ENCODE measurements at places on chromosomes 6 and 20. TPM values are rescaled to one million over a fixed set of nuclear protein-coding genes. Genes with fewer than 3 reads are reported as not detected.
A peak's percentile ranks its signal among the peaks of the same experiment; 100 is the strongest.

DNA sequence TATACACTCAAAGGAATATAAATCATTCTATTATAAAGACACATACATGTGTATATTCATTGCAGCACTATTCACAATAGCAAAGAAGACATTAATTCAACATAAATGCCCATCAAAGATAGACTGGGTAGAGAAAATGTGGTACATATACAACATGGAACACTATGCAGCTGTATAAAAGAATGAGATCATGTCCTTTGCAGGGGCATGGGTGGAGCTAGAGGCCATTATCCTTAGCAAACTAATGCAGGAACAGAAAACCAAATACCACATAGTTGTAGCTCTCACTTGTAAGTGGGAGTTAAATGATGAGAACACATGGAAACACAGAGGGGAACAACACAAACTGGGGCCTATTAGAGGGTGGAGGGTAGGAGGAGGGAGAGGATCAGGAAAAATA, 121.0 kb upstream of the LOC128125822 start:
- DNase-seq, result no peak

GRCh38 chr6:158211273-158212055, 43.3 kb downstream of the GTF2H5 start:
- peak; percentile 18 for DNase-seq

DNA sequence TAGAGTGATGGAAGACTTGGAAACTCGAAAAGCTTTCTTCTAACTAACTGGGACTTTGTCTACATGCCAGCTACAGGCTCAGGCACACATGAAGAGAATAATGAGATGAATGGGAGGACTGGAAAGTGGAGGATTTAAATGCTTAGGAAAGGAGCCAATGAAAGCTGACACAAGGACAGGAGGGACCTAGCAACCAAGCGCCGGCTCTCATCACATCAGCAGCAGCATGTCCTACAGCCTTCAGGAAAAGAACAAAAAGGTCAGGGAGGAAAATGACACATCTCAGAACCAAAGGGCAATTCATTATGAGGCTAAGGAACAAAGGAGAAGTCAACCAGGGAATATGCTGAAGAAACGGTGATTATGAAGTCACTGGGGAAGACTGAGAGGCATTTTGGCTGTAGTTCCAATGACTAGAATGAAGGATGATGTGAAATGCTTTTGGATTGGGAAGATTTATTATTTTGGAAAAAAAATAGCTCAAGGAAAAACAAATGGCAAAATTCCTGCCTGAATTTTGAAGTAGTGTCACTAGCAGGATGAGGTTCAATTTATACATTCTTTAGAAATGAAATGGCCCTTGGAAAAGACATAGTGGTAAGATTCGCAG, 5.7 kb downstream of the BACH2 start:
- no peak for DNase-seq

GRCh38 chr20:31861135-31861384, 9.3 kb downstream of the DUSP15 start:
- DNase-seq, result no peak

GRCh38 chr6:1123386-1124375, 188.2 kb upstream of the FOXQ1 start:
- no peak for DNase-seq

- DNase-seq, result no peak
Measured at GRCh38 chr20:53748176-53748575, 154.5 kb upstream of the ZNF217 start.

DNA sequence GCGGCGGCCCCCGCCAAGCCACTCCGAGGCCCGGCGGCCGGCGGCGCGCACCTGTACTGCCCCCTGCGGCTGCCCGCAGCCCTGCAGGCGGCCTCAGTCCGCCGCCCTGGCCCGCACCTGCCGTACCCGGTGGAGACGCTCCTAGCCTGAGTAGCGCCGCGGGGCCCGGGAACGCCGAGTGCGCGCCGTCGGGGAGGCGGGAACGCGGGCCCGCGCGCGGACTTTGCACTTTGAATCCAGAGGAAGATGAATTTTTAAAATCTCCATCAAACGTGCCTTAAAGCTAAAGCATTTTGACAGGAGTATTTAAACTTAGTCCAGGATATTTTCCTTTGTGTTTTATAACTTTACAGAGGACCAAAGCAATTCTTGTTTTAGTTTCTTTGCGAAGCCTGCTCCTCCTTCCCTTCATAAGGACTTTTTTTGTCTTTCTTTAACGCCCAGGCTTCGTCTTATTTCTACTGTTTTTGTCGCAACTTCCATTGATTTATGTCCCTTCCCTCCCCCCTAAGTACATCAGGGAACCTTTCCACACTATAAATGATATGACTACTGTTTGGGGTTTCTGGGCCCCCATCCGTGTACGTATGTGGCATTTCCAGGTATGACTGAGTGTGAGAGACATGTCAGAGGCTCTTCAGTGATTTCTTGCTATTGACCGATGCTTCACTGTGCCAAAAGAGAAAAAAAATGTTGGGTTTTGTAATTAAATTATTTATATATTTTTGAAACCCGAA, 2.0 kb downstream of the FOXQ1 start:
- DNase-seq, result no peak

GRCh38 chr6:137944793-137945498, 77.9 kb downstream of the TNFAIP3 start:
- peak; percentile 53 for DNase-seq

GRCh38 chr20:46826343-46826984, 68.2 kb upstream of the EYA2 start:
- DNase-seq, result peak; percentile 60

GRCh38 chr6:148892247-148892646, 145.4 kb downstream of the UST start:
- DNase-seq, result no peak

DNA sequence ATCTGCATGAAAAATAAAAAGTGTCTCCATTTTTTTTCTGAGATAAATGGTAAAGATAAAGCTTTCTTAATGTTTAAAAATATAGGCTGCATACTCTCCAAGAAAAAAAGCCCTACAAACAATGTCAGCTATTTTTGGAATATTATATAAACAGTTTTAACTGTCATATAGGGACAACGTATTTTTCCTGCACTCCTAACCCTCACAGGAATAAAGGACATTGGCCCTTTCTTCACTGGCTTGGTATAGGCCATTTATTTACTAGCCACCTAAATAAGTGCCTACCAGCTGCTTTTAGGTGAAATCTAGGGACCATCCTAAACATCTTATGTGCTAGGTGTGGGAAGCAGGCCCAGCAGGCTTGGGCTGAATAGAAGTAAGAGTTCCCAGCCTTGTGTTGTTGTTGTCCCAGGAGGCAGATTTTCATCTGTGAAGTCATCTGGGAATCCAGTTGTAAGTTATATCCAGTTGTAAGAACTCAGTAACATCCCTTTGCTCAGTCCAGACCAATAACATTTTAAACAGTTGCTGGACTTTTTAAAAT, 21.3 kb downstream of the FOXO3 start:
- DNase-seq, result no peak

DNA sequence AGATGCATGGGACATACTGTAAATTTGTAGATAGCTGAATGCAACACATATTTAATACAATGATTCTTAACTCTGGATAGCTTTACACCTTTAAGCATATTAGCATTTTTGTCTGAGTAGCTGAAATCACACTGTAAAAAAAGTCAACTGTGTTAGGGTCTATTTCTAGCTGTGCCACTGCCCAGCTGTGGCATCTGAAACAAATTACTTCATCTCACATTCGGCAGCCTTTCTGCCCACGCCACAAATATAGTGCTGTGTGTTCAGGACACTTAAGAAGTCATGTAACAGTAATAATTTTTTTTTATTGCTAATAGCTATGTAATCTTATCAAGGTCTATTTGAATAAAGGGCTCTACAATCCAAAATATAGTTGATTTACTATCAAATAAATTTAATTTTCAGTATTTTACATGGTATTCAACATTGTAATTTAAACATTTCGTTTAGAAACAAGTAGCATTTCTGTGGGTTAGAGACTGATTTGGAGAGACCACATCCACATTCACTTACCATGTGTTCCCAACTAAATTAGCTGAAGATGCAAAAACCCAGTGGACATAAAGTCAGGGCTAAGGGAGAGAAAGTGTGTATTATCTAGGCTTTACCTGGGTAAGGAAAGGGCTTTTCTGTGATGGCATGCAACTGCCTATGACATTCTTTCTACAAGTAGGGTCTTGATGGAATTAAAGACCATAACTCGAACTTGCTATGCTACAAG, 276.7 kb downstream of the PLCB1 start:
- DNase-seq, result no peak

- no peak for DNase-seq
Measured at GRCh38 chr20:9108260-9108659, 39.4 kb downstream of the PLCB4 start.

GRCh38 chr6:168333039-168333438, 13.5 kb upstream of the DACT2 start:
- peak; percentile 7 for DNase-seq

- peak; percentile 12 for DNase-seq
Measured at GRCh38 chr6:99151634-99152346, 197.7 kb downstream of the FAXC start.

DNA sequence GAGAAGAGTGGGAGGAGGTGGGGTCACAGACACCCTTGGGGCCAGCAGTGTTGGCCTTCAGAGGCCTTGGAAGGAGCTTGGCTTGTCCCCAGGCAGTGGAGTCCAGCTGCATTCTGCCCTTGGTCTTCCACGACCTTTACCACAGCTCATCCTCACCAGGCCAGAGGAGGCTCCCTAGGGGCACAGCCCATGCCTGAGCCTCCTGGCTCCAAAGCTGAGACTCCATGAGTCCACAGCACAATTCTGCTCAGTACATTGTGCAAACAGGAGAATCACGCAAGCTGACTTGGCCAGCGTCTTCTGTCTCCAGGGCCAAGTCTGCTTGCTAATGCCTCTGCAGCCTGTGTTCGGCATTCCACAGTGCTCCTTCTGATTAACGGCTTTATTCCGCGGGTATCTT, 337.2 kb downstream of the SMOC2 start:
- no peak for DNase-seq

DNA sequence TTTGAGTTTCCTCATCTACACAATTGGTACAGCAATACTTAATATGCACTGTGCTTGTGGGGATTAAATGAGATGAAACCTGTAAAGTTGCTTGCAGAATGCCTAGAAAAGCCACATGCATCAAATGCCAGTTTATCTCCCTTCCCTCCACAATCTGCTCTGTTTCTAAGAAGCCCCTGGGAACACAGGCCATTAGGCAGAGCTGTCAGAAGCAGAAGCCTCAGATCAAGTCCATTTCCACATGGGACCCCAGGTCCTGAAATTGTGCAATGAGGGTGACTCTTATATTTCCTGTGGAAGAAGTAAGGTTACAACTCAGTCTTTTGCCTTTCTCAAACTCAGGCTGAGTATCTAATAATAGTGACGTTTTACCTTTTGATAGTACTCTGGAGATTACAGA, 737.4 kb downstream of the KIF16B start:
- no peak for DNase-seq

DNA sequence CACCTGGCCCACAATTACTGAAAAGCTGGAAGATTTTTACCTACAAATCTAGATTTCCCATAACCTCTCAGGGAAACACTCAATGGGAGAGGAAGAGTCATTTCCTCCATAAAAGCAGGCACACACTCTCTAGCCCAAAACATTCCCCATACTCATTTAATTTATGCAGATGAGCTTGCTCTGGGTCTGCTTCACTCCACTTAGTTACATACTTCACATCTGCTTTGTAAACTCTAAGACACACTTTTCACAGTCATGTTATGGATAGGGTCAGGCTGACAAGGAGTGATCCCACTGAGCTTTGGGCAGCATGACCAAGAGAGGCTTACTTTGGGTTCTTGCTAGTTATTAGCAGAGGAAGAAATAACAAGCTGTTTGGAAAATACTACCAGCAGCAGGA, 27.4 kb downstream of the TRPC4AP start:
- DNase-seq, result no peak

DNA sequence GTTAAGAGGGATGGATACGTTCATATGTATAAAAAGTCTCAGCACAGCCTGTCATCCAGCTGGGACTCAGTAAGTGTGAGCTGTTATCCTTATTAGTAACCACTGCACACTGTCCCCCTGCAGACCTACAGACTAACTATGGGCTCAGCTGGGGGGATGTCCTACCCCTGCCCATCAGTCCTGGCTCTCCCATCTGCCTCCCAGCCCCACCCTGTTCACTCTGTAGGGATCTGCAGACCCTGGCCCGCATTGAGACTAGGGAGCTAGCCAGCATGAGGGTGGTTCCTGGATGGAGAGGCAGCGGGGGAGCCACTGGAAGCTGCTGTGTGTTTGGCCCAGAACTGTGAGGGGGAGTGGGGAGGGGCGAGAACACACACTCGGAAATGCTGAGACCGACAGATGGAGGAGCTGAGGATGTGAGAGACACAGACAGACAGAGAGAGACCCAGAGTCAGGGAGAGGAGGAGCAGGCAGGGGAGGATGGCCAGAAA, 17.1 kb downstream of the XKR7 start:
- DNase-seq, result no peak

DNA sequence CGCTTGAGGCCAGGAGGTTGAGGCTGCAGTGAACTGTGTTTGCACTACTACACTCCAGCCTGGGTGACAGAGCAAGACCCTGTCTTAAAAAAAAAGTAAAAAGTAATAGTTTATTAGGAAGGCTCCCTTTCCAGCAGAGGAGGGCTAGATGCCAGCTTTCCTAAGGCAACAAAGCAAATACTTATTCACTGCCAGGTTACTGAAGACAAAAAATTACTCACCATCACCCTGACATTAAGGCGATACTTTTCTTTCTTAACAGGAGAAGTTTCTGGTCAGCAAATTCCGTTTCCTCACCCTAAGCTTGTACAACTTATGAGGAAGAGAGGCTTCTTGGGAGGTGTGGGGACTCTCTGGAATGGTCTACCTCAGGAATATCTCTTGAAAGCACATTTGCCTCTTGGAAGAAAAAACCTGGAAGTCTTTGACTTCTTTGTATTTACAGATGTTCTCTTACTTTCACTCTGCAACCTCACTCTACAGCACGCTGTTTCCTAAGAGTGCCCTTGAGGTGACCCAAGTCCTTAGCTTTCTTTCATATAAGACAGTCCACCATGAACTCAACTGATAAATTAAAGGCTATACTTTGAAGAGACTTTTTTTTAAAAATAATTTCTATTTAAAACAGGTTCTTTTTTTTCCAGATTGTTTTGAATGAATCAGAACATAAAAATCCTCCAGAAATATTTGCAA, 52.9 kb upstream of the TRAF3IP2 start:
- DNase-seq, result peak; percentile 78

DNA sequence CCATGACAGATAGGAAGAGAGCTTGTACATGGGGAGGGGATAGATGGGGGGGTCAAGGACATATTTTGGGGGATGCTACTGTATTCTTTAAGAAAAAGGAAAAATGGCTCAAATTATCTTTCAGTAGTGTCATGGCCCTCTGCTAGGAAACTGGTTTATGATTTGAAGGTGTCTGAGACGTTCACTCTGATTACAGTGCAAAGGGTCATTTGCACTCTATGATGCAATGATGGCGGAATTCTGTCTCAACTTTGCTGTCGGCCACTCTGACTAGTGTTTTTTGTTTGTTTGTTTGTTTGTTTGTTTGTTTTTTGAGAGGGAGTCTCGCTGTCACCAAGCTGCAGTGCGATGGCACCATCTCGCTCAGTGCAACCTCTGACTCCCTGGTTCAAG, 180.0 kb downstream of the SOX4 start:
- no peak for DNase-seq

SHLD1 gene
- total RNA-seq, result 13.5 TPM

ID4 gene
- 5.2 TPM for total RNA-seq

LAMA4 gene
- 85.6 TPM for total RNA-seq

SLC17A3 gene
- not detected for total RNA-seq

RSPH3 gene
- 3.4 TPM for total RNA-seq

DUSP15 gene
- 3.2 TPM for total RNA-seq

MCCD1 gene
- total RNA-seq, result not detected

All from M059J (cell line).